ENCODE measurements at places on chromosomes 16 and 17. TPM values are rescaled to one million over a fixed set of nuclear protein-coding genes. Genes with fewer than 3 reads are reported as not detected.

Gene ABCA9
- 0.68 TPM for total RNA-seq

Gene SEPTIN12
- not detected for total RNA-seq

Gene PLA2G10
- not detected for total RNA-seq

Gene CNGB1
- total RNA-seq, result not detected

Gene RFFL
- total RNA-seq, result 12.9 TPM

Gene AMDHD2
- total RNA-seq, result 47.1 TPM

Gene MC1R
- total RNA-seq, result 3.1 TPM

Gene USP43
- total RNA-seq, result not detected

Gene PLXDC1
- 49.7 TPM for total RNA-seq

Gene CETP
- total RNA-seq, result 0.10 TPM
